ENCODE measurements at places on chromosomes 1 and 21. TPM values are rescaled to one million over a fixed set of nuclear protein-coding genes. Genes with fewer than 3 reads are reported as not detected.

Gene CD5L
- not detected for total RNA-seq

- no peak for DNase-seq
These were observed 10.1 kb downstream of the RUNX3 start for GRCh38 chr1:24919791-24920532.

Gene NPHS2
- total RNA-seq = not detected

GRCh38 chr1:193543259-193543658, 356.8 kb upstream of the B3GALT2 start:
- no peak for DNase-seq

DNA sequence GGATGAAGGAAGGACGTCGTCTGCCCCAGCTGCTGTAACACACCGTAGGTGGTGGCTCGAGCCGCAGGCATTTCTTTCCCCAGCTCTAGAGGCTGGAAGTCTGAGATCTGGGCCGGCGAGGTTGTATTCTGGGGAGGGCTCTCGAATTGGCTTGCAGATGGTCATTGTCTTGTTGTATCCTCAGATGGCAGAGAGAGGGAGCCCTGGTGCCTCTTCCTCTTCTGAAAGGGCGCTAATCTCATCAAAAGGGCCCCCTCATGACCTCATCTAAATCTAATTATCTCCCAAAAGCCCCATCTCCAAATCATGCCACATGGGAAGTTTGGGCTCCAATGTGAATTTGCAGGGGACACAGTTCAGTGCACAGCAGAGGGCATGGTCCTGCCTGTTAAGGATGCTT, 109.0 kb downstream of the SIK1 start:
- DNase-seq = no peak

GRCh38 chr1:241275226-241275625, 81.8 kb downstream of the RGS7 start:
- DNase-seq = peak; percentile 66

Gene NTMT2
- total RNA-seq = not detected

- DNase-seq = no peak
These were observed 794 bp upstream of the FAM76A start for GRCh38 chr1:27724961-27725373.

- no peak for DNase-seq
These were observed 52.3 kb upstream of the DUSP10 start for GRCh38 chr1:221794079-221794670.

GRCh38 chr1:1101503-1101902, 14.4 kb downstream of the C1orf159 start:
- no peak for DNase-seq

GRCh38 chr1:44830900-44831304, 12.2 kb downstream of the PTCH2 start:
- no peak for DNase-seq

GRCh38 chr1:38831731-38832369, 27.7 kb downstream of the RRAGC start:
- no peak for DNase-seq

Gene TMEM269
- not detected for total RNA-seq

Gene DNASE2B
- total RNA-seq = not detected

Gene ORC1
- total RNA-seq = 28.9 TPM

DNA sequence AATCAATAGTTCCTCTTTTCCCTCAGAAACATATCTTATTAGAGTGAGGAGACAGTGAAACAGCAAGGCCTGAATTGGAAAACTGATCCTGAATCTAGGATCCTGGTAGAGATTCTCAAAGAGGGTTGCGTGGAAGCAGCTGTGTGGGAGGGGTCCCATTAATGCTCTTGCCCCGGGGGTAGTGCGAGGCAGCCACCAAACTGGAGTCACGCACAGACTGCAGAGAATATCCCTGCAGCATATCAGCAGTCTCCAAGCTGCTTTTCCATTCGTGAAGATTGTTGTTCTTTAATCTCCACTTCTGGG, 150.1 kb downstream of the DISC1 start:
- no peak for DNase-seq

Gene TMEM200B
- total RNA-seq = 9.3 TPM

- no peak for DNase-seq
These were observed 26.4 kb downstream of the LAMB3 start for GRCh38 chr1:209625791-209626285.

Gene GJB3
- 89.9 TPM for total RNA-seq

GRCh38 chr1:67675800-67676199, 9.2 kb upstream of the GADD45A start:
- no peak for DNase-seq

GRCh38 chr1:159141584-159142390, 29.6 kb upstream of the CADM3 start:
- peak; percentile 52 for DNase-seq

- DNase-seq = peak; percentile 79
These were observed 180.1 kb downstream of the ZBTB18 start for GRCh38 chr1:244231193-244231571.

Data from PC-3 (cell line).